ENCODE measurements at places on chromosomes 5 and 9.

- no peak for DNase-seq
These were observed 7.5 kb downstream of the ZNF608 start for GRCh38 chr5:124738681-124739633.

DNA sequence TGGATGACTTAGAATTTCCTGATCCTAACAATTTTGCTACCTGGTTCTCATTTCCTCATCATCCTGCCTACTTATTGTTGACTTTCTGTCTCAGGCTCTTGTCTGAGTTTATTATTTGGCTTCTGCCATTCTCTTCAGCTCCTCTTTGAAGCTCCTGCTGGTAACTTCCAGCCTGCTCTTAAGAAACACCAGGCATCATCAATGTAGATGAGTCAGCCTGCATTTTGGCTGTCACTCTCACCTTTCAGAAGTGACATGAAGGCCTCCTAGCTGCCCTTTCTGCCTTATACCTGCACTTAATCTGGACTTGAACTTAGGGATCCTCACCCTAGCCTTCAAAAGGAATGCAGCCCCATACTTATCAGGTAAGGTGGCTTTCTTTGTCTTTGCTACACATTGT lies 551.8 kb upstream of the ZNF608 start:
- DNase-seq, result no peak

DNA sequence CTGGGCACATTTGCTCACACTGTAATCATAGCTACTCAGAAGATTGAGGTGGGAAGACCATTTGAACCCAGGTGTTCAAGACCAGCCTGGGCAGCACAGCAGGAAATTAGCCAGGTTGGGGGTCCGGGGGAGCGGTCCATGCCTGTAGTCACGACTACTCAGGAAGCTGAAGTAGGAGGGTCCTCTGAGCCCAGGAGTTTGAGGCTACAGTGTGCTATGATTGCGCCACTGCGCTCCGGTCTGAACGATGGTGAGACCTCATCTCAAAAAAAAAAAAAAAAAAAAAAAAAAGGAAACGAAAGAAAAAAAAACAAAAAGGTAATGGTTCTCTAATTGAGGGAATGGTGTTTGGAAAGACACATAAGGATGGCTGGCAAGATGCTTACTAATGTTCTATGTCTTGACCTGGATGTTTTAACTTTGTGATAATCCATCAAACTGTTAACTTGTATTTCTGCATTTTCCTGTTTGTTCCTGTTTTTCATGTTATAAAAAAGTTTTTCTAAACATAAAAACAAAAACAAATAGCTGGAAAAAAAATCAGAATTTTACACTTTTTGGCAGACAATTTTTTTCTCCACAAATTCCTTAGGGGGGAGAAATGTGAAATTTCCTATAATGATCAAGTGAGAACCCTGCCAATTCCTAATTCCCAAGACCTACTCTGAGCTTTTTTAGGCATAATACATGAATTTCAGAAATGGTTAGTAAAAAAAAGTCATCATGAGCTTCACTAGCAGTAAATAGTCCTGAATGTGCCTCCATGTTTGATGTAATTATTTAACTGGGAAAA lies 96.9 kb downstream of the DENND1A start:
- no peak for DNase-seq

GRCh38 chr5:173719731-173720082 lies 103.3 kb upstream of the BOD1 start:
- DNase-seq, result no peak

GRCh38 chr9:17117372-17117771 lies 17.5 kb upstream of the CNTLN start:
- DNase-seq, result no peak

- no peak for DNase-seq
These were observed 8.0 kb downstream of the B4GALT1 start for GRCh38 chr9:33158843-33159776.

GRCh38 chr5:122719991-122720746 lies 54.7 kb upstream of the SNX2 start:
- DNase-seq, result no peak

DNA sequence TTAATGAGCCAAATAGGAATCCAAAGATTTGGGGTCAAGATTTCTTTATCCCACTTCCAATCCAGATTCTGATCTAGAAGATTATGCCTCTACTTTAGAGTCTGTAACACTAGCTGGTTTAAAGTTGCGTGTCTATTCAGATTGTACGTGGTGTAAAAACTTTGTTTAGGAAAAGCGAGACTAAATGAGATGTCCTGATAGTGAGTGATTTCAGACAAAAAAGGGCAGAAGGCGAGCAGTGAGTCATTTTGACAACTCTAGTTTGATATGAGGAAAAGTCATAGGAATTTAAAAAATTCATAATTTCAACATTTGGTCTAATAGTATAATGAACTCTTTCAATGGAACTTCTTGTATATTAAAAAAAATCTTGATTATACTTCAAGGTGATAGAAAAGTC lies 119.6 kb upstream of the KLF9 start:
- DNase-seq, result no peak

GRCh38 chr9:2263665-2264064 lies 248.5 kb downstream of the SMARCA2 start:
- DNase-seq, result no peak

DNA sequence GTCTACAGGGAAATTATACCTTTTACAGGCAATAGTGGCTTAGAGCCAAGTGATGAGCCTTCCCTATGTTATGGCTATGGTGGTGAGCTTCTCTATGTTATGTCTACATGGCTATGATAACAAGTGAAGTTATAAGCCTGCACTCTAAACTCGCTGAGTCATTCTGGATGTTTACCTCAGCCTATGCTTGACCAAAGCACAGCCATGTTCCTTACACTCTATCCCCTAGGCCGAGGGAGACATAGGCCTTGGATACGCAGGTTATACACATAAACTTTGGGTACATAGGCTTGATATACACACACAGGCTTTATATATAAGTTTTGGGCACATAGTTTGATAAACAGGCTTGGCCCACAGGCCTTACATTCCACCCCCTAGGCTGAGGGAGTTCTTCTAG lies 13.8 kb downstream of the DMAC1 start:
- no peak for DNase-seq

DNA sequence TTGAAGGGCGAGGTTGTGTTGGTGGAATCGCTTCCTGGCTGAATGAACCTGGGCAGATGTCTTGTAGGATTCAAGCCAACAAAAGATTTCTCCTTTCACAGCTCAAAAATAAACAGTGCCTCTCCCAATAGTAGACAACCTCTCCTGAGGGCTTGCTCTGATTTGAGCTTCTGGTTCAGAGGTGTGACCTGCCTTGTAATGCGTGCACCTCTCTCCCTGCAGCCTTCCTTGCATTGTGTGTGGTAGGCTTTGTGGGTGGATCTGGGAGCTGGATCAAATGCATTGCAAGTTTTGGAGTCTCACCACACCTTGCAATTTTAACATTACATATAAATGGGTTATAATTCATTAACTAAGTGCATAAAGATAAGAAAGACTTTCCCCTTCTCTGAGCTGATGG lies 96.9 kb upstream of the PTCH1 start:
- no peak for DNase-seq

- no peak for DNase-seq
These were observed 128.0 kb downstream of the ADAMTSL1 start for GRCh38 chr9:18601956-18602355.

DNA sequence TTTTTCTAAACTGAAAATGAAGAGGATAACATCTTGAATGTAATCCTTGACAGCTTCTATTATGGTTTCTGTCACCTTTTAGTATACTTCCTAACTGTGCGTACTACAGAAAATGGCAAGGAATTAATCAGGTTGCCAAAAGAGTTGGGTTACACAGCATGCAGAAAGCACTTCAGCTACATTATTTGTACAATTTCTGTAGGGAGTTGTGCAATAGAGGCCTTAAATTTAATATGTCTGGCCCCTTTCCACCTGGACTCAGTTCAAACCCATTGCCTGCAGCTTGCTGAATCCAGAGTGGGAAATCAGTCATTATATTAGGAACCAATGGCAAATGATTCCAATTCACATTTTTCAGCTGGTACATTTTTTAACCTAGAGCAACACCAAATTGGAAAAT lies 549.7 kb downstream of the CSNK1G3 start:
- DNase-seq, result no peak

DNA sequence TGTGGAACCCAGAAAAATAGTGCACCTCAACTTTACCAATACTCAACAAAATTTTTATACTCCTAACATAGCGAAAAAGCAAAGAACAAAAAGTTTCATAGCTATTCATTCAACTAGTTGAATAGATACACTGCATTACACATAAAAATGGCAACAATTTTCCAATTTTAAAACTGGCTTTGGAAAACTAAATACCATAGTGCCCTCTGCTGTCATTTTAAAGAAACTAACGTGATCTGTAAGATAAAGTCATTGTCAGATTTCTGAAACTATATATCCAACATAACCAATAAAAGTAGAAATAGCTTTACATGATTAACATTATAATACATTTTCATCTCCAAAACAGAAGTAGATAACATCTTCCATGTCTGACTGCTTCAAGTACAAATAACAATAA lies 31.6 kb downstream of the DTWD2 start:
- DNase-seq, result no peak

DNA sequence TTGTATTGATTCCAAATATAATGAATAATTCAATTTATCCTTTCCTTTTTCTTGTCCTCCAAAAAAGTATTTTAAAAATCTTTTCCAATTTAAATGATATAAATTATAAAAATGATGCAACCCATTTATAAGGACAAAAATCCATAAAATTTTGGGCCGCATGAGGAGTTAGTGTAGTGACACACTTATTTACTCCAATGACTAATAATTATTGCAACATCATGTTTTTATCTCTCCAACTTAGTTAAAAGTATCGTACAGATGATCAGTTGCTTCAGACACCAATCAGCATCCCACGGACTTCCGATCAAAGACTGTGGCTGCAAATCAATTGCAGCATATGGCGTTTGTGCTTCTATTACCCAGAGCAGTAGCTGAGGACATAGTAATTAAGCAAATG lies 58.6 kb downstream of the HTR4 start:
- DNase-seq, result no peak

DNA sequence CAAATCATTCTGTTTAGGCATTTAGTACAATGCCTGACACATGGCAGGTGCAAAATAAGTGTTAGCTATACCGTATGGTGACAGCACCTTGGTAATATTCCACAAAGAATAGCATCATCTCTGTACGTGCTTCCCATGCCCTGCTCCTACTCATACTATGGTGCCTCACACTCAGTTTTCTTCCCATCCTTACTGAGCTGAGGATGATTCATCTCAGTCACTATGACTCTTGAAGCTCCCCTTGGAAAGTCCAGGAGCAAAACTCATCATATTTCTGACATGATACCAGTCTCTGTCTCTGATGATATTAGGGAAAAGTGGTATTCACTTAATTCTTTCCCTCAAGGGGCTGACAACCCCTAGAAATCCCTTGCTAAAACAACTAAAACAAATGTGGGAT lies 423.3 kb downstream of the EFNA5 start:
- no peak for DNase-seq

GRCh38 chr9:94443032-94443722 lies 111.7 kb upstream of the PCAT7 start:
- DNase-seq, result no peak

GRCh38 chr9:19510907-19511306 lies 102.1 kb downstream of the ACER2 start:
- DNase-seq, result no peak

DNA sequence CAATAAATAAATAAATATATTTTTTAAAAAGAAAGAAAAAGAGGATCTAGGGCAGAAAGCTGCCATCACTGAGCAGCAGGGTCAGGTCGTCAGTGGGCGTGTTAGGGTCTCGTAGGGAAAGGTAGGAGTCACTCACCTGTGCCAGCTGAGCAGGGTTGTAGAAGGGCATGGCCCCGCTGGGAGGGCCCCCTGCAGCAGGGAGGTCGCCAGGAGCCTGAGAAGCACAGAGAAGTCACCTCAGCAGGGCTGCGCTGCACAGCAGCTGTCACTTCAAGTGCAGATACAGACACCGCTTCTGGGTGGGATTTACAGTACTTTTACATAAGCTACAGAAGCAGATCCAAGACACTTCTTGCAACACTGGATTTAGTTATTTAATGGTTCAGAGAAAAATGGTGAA lies 4.0 kb upstream of the INPP5E start:
- no peak for DNase-seq

DNA sequence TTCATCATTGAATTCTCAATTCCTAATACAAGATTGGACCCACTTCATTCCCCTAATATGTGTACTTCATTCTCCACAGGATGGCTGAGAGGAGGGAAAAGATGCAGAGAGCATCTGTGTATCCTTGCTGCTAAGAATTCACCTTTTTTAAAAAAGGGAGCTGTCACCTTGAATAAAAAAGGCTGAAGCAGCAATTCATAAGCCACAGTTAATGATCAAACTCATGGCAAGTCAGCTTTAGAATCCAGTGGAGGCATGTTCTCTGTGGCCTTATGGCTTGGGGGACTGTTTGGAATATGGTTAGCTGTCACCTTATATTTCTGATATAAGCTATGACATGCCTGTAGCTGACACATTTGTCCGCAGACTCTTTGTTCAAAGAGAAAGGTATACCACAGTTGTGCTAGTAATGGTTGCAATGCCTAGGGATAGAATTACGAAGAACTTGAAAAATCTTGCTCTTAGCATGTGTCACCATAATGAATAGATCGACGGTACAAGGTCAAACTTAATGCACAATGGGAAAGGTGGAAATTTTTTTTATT lies 256.8 kb upstream of the TNC start:
- DNase-seq, result no peak

- DNase-seq, result no peak
These were observed 85.6 kb downstream of the CDH18 start for GRCh38 chr5:19902316-19902934.

DNA sequence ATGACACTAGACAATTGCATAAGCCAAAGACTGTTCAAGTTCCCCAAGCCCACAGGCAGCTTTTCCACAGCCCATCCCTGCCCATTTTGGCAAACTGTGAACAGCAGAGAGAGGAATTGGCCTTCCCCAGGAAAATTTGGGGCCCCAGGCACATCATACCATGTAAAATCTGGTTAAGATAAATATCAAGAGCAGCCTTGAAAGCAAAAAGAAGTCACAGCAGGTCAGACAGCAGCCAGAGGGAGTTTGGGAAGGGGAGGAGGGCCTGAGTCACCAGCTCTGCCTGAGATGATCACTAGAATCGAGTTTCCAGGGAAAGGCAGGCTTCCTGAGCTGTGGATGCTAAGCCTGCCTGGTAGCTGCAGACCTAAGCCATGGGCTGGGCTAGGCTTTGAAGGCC lies 179.2 kb downstream of the RFK start:
- DNase-seq, result no peak

Data from stimulated activated CD8-positive, alpha-beta memory T cell treated with anti-CD3 and anti-CD28 coated beads, Interleukin-4, amount 100 ng/mL, for 4 hours (primary cell).